Stimulated activated CD4-positive, alpha-beta T cell treated with anti-CD3 and anti-CD28 coated beads, Interleukin-1b, Interleukin-23, amount 100 ng/mL, for 1 hour (primary cell): ENCODE measurements at places on chromosomes 5 and 9.

GRCh38 chr9:21383627-21384026 is 1.6 kb downstream of the IFNA2 start:
- DNase-seq, result no peak

GRCh38 chr9:70020217-70020616 is 23.4 kb upstream of the MAMDC2 start:
- no peak for DNase-seq

DNA sequence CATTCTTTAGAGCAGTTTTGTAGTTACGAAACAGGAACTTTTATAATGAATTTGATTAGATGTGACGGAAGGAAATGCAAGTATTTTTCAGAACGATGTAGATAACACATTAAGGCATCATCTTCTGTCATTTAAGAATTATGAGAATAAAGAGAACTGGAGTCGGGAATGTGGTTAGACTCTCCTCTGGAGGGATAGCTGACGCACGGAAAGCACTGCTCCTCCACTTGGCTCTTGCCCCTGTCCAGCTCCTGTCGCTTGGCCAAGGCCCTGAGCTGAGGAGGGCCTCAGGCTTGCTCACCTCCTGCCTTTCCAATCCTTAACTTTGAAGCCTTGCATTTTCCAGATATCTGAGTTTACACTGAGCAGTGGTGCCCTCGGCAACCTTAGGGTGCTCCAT is 60.5 kb downstream of the MAP1B start:
- no peak for DNase-seq

DNA sequence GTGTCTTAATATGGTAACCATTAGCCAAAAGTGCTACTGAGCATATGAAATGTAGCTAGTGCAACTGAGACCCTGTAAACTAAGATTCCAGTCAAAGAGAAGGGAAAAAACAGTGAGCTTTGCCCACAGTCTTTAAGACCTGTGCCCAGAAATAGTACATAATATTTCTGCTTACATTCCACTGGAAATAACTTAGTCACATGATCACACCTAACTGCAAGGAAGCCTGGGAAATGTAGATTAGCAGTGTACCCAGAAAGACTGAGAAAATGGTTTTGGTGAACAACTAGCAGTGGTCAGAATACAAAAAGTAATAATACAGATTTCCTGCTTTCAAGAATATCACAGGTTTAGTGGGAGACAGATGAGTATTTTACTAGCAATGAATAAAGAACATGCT is 2.5 kb upstream of the CPLANE1 start:
- no peak for DNase-seq

GRCh38 chr9:89000973-89001916 is 10.0 kb downstream of the S1PR3 start:
- DNase-seq, result peak; percentile 42

GRCh38 chr5:51131266-51131665 is 252.0 kb upstream of the ISL1 start:
- no peak for DNase-seq

- no peak for DNase-seq
Observed at GRCh38 chr9:37498457-37498856, 12.7 kb downstream of the POLR1E start.

- DNase-seq, result no peak
Observed at GRCh38 chr9:135255841-135256580, 168.5 kb downstream of the OLFM1 start.

GRCh38 chr5:150317048-150318003 is 14.6 kb upstream of the ARSI start:
- no peak for DNase-seq

DNA sequence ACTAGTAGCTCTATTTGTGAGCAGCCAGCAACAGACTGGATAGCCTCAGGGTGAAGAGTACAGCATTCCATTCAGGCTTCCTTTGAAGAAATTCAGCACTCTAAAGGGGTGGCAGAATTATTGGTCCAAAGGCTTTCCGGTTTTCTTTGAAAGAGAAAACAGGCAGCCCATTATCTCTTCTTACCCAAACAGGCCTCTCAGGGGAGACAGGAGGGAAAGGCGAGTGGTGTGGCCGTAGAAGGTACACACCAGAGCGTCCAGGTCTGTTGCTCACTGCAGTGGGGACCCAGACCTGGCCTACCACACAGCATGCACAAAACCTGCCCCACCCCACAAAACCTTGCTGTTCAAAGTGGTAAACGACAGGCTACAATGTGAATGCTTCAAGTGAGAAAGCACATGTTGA is 83.3 kb downstream of the ZNF608 start:
- DNase-seq, result no peak

GRCh38 chr5:33180900-33181299 is 259.9 kb upstream of the TARS1 start:
- no peak for DNase-seq

GRCh38 chr5:88833371-88834130 is 49.4 kb downstream of the MEF2C start:
- no peak for DNase-seq

GRCh38 chr5:150355791-150356190 is 1.7 kb upstream of the TCOF1 start:
- DNase-seq, result no peak

- no peak for DNase-seq
Observed at GRCh38 chr5:99763021-99763774, 772.0 kb upstream of the FAM174A start.

DNA sequence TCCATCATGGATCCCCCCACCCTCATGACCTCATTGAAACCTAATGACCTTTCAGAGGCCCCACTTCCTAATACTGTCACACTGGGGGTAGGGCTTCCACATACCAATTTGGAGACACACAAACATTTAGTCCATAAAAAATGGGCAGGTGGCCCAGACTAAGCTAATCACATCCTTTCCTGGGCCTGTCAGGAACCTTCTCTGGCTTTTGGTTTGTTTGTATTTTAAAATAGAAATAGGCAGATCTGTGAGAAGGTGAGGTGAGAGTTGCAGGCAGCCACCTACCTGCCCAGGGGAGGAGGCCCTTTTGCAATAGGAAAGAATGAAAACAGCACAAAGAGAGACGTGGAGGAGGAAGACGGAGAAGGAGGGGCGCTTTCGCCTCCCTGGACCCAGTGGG is 90.2 kb upstream of the BOD1 start:
- no peak for DNase-seq

DNA sequence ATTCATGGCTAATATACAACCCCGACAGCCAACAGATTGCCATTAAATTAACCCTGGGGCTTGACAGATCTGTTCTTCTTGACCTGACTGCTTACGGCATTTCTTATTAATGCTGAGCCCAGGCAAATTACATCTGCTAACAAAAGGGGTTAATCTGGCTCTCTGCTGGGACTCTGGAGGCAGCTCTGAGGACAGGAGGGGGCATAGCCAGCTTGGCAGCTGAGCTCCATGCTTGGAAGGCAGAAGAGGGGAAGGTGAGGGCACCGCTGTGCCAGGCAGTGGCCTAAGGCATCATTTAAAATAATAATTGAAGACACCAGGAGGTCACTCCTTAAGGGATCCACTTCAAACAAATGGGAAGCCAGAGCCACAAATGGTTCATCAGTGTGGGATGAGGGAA is 126.0 kb upstream of the GPR151 start:
- no peak for DNase-seq

GRCh38 chr9:134680393-134681060 is 38.9 kb downstream of the COL5A1 start:
- DNase-seq, result no peak

DNA sequence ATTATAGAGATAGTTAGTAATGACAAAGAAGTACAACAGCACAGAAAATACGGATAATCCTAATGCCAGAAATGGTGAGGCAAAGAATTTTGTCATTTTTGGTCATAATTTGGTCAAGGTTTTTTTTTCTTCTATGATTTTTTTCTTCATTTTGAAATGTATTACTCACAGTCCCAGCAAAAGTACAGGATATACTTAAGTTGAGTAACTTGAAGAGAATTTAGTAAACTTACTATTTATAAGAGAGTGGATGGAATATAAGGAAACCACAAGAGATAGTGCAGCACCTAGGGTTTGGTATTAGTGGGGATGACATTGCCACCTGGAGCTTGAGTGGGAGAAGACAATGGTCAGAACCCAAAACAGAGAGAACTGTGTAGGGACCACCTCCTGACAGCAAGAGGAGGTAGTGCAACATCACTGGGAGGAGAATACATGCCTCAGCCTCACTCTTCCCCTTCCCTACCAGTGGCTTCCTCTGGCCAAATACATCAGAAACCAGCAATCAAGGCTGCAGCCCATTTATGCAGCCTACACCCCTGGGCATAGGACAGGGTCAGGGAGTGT is 434.5 kb upstream of the TRPC7 start:
- no peak for DNase-seq

- no peak for DNase-seq
Observed at GRCh38 chr5:75707911-75708509, 9.2 kb downstream of the POC5 start.

- DNase-seq, result no peak
Observed at GRCh38 chr5:133341296-133341695, 271.0 kb downstream of the FSTL4 start.

GRCh38 chr9:134026581-134026980 is 1.3 kb downstream of the BRD3OS start:
- no peak for DNase-seq

DNA sequence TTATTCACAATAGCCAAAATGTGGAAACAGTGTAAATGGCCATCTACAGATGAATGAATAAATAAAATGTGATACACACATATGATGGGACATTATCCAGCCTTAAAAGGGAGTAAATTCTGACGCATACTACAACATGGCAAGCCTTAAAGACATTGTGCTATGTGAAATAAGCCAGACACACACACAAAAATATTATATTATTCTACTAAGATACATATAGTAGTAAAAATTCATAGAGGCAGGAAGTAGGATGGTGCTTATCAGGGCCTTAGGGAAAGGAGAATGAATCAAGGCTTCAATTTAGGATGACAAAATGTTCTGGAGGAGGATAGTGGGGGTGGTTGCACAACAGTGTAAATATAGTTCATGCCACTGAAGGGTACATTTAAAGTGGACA is 346.7 kb upstream of the SMARCA2 start:
- DNase-seq, result no peak

GRCh38 chr5:92421942-92422341 is 1038.8 kb upstream of the ARRDC3 start:
- no peak for DNase-seq

DNA sequence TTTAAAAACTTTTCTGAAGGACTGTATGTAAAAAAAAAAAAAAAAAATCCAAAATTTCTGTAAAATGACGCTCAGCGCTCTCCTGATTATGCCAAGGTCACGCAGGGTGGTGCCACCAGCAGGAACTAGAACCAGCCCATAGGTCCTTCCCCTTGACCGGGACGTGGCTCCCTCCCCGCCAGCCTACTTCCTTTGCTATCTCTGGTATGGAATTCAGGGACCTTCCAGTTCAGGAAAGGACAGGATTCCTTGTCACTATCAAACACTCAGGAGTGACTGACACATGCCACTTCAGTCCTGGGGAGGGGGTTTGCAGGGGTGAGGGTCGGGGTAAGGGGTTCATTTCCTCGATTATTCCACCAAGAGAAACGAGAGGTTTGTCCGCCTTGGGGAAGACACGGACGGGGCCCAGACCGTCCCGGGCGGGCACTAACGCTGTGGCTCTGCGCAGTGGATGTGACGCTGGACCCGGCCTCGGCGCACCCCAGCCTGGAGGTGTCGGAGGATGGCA is 18.8 kb downstream of the BTNL9 start:
- DNase-seq, result no peak

- no peak for DNase-seq
Observed at GRCh38 chr5:6686915-6687409, 26.3 kb upstream of the TENT4A start.

- no peak for DNase-seq
Observed at GRCh38 chr5:24161559-24161958, 483.2 kb downstream of the CDH10 start.

GRCh38 chr5:139038613-139039305 is 159.4 kb downstream of the SIL1 start:
- DNase-seq, result no peak

- DNase-seq, result no peak
Observed at GRCh38 chr5:124738681-124739633, 7.5 kb downstream of the ZNF608 start.

- DNase-seq, result no peak
Observed at GRCh38 chr5:72248410-72248981, 71.5 kb downstream of the MRPS27 start.

DNA sequence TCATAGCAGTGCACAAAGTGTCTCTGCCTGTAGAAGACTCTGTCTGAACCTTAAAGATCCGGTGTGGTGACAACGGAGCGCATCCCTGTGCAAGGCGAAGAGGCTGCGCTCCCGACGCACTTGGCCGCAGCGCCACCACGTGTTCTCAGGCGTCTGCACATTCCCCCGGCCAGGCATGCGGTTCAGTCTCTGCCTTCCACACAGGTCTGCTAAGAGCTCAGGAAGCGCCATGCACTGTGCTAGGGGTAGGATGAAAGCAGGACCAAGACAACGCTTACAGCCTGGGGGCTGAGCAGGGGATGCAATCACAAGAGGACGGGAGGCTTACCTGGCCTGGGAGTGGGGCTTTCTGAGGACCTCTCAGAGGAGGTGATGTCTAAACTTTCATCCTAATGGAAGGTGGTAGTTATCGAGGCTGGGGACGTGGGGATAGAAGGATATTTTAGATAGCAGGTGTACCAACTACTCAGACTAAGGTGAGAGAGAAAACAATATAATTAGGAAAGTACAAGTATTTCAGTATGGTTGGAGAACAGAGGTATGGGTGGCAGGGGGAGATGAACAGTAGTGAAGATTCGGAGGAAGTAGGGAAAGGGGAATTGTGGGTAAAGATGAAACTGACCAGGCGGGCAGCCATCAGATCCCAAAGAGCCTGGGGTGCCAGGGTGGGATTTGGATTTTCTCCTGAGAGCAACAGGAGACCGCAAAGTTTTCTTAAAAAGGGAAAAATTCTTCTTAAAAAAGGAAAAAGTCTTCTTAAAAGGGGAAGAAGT is 13.3 kb downstream of the CAPSL start:
- peak; percentile 66 for DNase-seq

DNA sequence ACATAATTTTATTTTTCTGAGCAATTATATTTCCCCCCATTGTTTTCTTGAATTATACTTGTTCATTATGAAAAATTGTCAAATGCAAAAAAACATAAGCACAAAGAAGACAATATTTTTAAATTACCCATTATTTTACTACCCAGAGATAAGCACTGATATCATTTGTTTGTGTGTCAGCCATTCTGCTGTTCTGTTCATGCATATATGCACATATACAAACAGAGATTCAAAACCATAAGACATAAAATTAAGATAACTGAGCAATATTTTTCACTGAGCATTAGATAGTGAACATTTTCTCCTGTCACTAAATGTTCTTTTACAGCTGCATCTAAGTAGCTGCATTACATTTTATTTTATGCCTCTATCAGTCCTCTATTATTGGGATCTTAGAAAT is 35.6 kb downstream of the PAM start:
- no peak for DNase-seq

DNA sequence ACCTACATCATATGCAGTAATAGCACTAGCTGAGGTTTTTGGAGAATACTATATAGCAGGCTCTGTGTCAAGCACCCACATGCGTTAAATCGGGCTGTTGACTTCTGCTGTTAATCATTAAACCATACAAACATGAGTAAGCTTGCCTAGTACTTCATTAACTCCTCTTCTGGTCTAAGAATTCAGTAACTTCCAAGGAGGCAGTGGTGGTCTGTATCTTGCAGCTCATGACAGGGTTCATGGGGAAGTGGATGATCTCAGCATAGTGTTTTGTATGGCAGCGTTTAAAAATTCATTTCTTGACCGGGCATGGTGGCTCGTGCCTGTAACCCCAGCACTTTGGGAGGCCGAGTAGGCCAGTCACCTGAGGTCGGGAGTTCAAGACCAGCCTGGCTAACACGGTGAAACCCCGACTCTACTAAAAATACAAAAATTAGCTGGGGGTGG is at the start of gene HAVCR1:
Gene HAVCR1, minus strand, starts transcription at position 24 of the 447 bp plus-strand sequence. CDS start 1,173 bp downstream, outside the sequence.
- no peak for DNase-seq
